ENCODE measurements at places on chromosomes 2 and 18.

GRCh38 chr18:27769152-27769551 is 407.8 kb downstream of the CDH2 start:
- no peak for DNase-seq

DNA sequence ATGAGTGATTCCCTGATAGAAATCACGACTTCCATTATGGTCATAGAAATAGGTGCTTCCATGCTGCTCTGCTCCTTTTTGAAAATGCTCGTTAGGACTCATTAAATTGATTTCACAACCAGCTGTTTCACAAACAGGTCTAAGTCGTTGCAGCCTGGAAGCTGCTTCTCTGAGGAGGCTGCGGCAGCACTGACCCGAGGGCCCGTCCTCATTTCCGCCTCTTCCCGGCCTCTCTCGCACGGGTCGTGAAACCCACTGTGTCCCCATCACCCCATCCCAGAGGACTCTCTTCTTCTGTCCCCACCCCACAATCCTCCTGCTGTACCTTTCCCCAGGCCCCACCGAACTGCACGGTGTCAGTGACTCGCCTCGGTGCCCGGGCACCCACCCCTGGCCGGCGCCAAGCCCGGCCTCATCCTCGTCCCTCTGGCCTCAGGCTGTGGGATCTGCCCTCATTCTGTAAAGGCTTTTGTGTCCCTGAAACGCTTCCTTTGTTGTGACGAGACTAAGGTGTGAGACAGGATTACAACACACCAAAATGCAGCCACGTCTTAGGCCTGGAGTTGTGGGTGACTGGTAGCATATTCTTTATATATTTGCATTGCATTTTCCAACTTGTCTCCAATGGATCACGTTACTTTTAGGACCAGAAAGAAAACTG is 112.7 kb upstream of the CTDP1 start:
- no peak for DNase-seq

- no peak for DNase-seq
Measured at GRCh38 chr2:122843503-122843902, 1088.1 kb downstream of the TSN start.

- no peak for DNase-seq
Measured at GRCh38 chr2:111117598-111118480, 2.9 kb upstream of the BCL2L11 start.

- DNase-seq: no peak
Measured at GRCh38 chr2:39665811-39666490, at the start of gene TMEM178A. Gene TMEM178A, plus strand, starts transcription at chr2:39665917. Its CDS starts 58 bp downstream, at chr2:39665975.

Data from thoracic aorta (tissue), 2 donors.